AG09319 (cell line): ENCODE measurements at places on chromosomes 2 and 18.

- no peak for DNase-seq
Measured at GRCh38 chr2:3659447-3660432, 1.7 kb downstream of the ALLC start.

- DNase-seq, result no peak
Measured at GRCh38 chr18:36389027-36389426, 91.5 kb downstream of the FHOD3 start.

GRCh38 chr2:234422273-234422732, 74.6 kb downstream of the ARL4C start:
- peak; percentile 52 for DNase-seq

DNA sequence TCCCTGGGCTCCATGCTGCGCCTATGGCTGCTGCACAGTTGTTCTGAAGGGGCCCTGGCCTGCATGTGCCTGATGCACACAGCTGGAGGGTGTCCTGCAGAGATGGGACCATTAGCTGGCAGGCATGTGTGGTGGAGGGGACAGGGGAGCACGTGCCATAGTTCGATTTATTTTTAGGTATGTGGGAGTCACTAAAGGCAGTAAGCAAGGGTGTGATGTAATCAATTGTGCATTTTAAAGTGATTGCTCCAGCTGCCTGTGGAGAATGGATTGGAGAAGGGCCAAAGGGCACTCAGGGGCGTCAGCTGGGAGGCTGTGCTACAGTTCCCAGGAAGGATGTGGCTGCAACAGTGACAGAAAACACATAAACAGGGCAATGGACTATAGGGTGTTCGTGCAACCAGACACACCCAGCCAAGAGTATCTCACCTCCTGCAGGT, 205.1 kb downstream of the ARL4C start:
- no peak for DNase-seq

DNA sequence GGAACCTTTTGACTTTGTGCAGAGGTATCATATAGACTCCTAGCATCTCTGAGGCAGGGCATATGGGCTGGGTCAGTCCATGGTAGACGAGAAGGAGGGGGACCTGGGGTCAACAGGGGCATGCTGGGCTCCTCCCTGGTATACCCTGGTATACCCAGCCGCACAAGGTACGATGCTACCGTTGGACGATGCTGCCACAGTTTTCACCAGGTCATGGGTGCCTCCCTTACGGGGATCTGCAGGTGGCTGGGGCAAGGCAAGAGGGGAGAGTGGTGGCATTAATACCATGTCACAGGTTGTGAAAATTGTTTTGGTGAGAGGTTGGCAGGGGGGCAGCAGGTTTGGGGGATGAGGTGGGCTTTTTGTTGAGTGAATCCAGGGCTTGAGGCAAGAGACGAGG, 149.8 kb downstream of the TSN start:
- no peak for DNase-seq

DNA sequence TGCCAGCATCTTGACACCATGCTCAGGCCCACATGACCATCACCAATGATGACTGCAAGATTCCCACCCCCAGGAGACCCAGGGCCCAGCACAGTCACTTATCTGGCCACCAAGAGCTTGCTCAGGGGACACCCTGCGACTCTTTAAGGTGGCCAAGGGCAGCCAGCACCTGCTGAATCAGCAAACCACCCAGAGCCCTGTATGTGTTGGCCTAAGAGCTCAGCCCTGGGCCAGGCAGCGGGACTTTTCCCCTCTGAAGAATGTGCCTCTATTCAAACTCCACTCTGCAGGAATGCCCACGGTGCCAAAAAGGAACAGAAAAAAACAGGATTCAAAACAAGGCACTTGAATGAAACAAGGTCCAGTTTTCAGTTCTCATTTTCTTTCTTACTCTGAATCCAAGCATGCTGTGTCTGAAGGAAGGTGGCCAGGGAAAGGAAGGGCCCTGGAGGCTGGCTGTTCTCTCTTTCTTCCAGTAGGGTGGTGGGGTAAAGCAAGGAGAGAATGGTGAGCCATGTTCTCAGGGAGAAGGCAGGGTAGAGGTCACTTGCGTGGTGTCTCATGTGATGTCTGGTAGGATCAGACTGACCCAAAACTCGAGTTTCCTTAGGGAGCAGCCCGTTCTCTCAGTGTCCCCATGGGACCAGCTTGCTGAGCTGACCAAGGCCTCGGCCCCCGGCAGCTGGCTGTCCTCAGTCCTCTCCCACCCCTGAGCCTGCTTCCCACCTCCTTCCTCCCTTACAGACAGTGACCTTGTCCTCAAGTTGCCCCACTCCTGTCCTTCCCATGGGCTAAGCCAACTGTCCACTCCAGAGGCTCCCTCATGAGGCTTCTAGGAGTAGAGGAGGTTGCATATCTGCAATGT, 150.0 kb downstream of the RNF152 start:
- no peak for DNase-seq

GRCh38 chr2:152127628-152128027, 28.8 kb upstream of the CACNB4 start:
- DNase-seq, result no peak

DNA sequence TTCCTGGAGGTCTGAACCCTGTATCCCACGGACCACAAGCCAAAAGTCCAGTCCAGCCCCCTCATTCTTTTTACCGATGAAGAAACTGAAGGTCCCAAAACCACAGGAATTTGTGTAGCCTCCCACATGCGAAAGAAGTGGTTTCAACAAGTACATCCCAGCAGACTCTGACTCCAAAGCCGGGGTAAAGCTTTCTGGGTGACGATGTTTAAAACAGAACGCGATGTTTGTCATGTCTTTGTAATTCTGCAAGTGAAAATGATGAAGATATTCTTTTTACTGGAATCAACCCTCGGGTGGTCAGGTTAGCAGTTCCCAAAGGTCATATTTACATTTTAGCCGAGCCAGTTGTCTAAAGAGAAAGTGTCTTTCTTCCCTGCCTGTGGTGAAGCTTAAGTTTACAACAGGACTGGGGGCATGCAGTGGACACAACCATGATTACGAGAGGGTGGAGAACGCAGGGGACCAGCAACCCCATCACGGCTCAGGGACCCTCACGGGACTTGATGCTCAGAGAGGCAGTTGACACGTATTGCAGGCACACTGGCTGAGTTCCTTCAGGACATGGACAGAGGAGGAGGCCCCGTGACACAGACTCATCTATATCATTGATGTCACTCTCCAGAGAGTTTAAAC, 17.8 kb upstream of the TMEM131 start:
- DNase-seq, result no peak

DNA sequence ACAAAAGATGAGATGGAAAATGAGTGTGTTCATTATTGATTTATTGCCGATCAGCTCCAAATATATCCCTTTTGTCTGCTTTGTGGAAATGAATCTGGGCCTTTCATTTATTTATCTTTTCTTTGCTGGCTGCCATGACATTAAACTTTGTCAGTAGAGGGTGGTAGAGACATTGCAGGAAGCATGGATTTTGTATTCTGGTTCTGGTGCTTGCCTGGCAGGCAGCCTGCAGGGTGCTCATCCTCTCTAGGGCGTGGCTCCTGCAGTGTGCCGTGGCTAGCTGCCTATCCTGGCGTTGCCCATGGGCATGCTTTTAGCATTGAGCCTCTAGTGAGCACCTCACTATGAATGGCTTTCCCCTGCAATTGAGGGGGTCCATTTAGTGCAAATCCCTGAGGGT, 593.1 kb downstream of the RNF144A start:
- no peak for DNase-seq

DNA sequence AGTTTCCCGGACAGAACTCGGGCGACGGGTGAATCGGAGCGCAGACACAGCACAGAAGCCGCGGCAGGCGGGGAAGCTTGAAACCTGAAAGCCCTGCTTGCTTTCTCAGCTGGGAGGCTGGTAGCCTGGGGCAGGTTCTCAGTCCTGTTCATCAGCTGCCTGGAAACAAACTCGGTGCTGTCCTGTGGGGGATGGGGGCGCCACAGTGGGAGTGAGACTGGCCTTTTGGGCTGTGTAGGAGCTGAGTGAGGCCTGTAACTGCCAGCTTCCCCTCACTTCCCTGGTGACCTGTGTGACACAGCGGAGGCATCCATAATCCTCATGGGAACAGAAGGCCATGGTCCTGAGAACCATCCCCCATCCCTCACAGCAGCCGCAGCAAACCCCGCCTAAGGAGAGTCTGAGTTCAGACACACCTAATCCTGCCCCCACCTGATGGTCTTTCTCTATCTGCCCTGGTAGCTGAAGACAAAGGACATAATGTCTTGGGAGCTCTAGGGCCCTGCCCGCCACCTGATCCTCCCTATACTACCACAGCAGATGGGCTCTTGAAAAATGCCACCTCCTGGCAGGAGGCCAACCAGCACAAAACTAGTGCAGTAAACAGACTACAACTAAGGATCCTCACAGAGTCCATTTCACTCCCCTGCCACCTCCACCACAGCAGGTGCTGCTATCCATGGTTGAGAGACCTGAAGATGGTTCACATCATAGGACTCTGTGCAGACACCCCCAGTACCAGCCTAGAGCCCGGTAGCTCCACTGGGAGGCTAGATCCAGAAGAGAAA, 52.7 kb upstream of the LDLRAD4 start:
- no peak for DNase-seq

GRCh38 chr2:74199275-74199701, 873 bp downstream of the MTHFD2 start:
- no peak for DNase-seq

DNA sequence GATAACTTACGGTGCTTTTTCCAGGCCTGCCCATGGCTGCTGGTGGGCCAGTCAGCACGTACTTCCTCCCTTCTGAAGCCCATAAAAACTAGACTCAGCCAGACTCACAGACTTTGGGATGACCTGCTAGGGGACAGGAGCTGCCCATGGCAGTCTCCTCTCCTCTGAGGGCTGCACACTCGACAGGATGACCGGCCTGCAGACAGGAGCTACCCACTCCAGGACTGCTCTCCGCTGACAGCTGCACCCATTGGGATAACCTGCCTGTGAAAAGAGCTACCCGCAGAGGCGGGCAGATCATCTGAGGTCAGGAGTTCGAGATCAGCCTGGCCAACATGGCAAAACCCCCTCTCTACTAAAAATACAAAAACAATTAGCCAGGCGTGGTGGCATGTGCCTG, 75.4 kb downstream of the EPB41L3 start:
- no peak for DNase-seq

- no peak for DNase-seq
Measured at GRCh38 chr2:144180131-144180530, 339.8 kb downstream of the ZEB2 start.

DNA sequence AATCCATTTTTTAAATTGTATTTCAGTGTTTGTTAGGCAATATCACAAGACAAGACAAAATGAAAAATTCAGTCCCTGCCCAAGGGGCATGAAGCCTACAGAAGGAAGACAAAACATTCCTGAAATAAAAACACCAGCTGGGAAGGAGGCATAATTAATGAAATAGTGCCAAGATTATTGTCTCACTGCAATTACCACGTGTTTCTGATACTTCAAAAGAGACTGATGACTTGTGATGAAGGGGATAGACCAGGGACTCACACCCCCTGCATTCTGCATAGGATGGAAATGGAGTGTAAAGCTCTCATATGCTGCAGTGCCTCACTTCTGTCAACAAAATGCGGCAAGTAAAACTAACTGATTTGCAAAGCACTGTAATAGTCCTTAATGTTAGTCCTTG, 178.1 kb downstream of the BARD1 start:
- DNase-seq, result no peak

- no peak for DNase-seq
Measured at GRCh38 chr2:60957643-60958042, 59.9 kb upstream of the PEX13 start.

GRCh38 chr2:9883897-9884296, 40.6 kb downstream of the TAF1B start:
- DNase-seq, result no peak

DNA sequence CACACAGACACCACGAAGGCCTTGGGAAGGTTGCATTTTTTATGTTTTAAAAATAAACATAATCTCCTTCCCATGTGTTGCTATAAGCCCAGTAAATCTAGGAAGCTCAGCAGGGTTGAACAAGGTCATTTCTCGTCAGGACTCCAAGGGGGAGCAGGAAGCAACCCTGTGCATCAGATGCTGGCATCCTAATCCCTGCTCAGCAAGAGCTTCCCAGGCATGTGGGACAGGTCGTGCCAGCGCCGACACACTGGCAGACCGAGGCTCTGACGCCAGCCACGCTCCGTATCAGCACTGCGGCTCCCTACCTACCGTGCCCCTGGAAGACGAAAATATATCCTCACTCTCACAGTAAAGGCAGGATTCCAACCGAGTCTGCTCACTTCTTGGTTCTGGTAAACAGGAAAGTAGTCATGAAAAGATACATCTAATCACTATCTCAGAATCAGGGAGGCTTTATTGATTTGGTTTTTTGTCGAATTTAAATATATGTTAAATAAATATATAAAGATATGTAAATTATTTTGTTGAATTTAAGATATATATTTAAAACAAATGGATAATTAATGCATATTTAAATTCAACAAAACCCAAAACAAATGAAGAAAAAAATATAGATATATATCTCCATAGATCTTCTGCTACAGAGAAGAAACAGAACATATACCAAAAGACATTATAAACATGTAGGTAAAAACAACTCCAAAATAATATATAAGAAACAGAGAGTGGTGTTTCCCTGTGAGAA, 61.4 kb downstream of the TXNL1 start:
- no peak for DNase-seq

GRCh38 chr2:219521066-219521880, 7.0 kb downstream of the ASIC4 start:
- no peak for DNase-seq

GRCh38 chr18:54926593-54927325, 32.5 kb downstream of the CCDC68 start:
- no peak for DNase-seq

GRCh38 chr2:101900375-101900774, 91.4 kb upstream of the IL1R2 start:
- DNase-seq, result no peak
